CD4-positive, alpha-beta T cell treated with Interleukin-1 beta for 1 hour (primary cell): ENCODE measurements at places on chromosomes 3 and 15.

GRCh38 chr3:16031434-16031833 is 143.0 kb upstream of the GALNT15 start:
- DNase-seq = no peak

GRCh38 chr3:32577174-32577573 is 6.5 kb upstream of the DYNC1LI1 start:
- no peak for DNase-seq

- no peak for DNase-seq
Measured at GRCh38 chr3:95654570-95655362, 1159.6 kb upstream of the EPHA6 start.

DNA sequence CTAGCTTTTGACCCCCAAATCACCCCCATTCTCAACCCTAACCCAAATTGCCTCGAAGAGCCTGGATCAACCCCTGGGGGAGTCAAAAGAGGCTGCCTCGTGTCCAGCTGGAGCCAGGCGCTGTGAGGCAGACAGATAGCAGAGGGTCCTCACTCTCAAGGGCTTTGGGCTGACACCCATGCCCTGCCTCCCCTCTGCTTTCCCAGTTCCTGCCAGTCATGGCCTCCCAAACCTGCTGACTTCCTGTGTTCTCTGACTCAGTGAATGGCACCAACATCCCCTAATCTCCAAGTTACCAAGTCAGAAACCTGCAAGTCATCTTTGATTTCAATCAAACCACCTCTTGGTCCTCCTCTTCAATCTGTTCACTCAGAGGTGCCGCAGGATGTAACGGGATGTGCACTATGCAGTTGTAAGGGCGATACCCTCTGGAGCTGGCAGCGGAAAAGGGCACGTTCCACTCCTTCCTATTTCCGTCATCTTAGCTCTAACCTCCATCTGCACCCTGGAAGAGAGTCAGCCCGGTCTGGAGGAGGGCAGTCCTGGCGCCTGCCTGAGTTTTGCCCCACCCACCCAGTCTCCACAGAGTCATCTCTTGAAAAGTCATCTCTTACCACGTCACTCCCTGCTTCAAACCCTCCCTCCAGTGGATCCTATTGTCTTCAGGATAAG is 52.4 kb upstream of the FAM174B start:
- no peak for DNase-seq

GRCh38 chr3:24498391-24498790 is 3.7 kb upstream of the THRB start:
- DNase-seq = no peak

DNA sequence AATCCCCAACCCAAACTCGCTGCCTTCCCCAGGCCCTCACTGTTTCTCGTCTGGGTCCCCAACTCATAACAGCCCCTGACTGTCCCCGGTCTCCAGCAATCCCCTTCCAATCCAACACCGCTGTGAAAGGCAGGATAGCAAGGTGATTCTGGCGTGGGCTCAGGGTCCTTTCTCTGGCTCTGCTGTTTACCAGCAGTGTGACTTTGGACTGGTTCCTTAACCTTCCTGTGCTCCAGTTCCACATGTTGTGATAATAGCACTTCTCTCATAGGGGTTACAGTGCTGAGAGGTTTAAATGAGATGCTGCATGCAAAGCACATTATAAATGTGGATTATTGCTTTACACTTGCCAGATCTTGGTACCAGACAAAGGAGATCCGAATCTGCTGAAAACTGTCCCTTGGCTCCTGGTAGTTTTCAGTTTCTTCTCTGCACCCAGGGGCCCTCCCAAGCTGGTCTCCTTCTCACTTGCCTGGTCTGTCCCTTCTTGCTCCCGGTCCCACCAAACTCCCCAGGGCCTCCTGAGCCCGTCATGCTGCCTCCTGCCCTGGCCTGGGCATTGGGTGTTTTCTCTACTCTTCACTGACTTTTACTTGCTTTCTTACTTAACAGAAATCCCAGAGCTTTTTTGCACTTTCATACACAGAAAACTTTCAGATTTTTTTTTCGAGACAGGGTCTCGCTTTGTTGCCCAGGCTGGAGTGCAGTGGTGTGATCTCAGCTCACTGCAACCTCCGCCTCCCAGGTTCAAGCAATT is 26.8 kb upstream of the CYP11A1 start:
- no peak for DNase-seq

DNA sequence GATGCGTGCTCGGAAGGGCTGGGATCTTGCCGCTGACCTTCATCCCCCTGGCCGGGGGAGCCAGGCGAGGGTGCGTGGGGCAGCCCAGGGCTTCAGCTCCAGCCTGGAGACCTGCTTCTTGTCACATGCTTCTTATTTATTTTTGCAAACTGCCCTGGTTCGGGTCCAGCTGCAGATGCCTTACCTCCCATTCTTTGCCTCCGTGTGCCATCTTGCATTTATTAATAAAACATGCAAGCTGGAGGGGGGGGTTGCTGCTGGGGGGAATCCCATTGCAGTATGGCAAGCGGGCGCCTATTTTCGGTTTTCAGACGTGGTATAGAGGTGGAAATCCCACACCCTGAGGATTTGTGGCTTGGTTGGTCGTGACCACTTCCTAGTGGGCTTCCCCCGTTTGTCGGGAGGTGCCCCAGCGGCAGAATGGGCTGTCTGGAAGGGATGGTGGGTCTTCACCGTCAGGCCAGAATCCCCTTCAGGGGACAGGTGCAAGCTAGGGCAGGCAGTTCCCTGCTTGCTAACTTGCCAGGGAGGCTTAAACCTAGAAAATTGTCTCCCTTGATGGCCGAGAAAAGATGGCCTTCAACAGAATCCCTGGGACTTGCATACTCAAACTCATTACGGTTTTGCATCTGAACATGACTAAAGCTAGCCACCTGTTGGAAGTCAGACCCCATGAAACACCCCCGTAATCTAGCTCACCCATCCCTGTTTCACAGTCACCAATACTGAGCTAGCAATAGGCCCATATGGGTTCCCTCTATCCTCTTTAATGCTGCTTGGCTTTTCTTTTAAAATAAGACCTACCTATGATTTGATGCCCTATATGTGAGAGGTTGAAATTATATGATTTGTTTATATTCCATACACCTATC is 569 bp downstream of the TMEM266 start:
- peak; percentile 15 for DNase-seq

GRCh38 chr3:169931747-169932520 is 20.6 kb downstream of the SAMD7 start:
- DNase-seq = no peak

GRCh38 chr3:100603469-100603868 is 5.9 kb upstream of the ADGRG7 start:
- DNase-seq = no peak

DNA sequence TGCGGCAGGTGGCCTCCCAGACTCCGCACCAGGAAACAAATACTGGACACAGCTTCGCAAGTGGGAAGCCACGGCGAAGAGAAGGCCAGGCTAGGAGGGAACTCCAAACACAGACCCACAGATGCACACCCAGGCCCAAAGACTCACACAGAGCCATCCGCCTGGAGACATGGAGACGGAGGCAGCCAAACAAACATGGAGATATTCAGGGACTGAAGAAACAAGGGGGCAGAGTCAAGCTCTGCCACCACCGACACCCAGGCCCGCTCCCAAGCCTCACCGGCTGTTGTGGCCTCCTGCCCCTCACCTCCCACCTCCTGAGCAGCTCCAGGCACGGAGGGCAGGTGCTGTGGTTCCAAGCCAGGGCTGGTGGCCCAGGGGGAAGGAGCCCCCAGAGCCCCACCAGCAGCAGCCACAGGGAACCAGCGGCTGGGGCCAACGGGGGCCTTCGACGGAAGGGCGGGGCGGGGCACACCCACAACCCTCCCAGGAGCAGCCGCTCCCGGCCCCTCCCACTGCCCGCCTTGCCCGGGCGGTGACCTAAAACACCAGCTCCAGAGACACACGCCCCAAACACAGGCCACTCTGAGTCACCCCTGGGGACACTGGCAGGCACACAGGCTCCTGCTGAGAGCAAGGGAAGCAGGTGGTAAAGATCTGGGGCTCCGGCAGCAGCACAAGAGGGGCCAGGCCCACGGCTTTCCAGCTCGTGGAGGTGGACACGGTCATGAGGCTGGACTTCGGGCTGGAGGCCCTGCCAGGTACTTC is 31.9 kb downstream of the TNK2 start:
- peak; percentile 32 for DNase-seq

DNA sequence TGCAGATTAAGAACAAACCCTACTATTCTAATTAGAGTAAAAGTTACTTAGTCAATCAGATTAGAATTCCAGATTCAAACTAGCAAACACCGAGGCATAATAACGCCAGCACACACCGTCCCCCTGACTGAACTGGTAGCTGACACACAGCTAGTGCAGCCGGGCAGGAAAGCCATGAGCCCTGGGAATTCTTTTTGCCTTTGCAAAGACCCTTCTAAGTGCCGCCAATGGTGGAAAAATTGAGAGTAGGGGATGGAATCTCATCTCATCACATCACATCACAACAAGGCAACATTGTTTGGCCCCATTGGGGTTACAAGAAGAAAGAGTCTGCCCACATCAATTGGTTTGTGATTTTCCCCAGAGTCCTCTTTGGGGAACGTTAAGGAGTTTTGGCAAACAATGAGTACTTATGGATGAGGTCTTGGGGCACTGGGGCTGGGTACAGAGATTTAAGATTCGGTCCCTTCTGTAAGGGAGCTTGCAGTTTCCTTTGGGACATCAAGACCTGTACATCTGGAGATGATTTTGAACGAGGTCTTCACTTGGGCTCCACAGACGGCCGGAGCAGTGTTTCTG is 120.4 kb upstream of the MEF2A start:
- DNase-seq = no peak

DNA sequence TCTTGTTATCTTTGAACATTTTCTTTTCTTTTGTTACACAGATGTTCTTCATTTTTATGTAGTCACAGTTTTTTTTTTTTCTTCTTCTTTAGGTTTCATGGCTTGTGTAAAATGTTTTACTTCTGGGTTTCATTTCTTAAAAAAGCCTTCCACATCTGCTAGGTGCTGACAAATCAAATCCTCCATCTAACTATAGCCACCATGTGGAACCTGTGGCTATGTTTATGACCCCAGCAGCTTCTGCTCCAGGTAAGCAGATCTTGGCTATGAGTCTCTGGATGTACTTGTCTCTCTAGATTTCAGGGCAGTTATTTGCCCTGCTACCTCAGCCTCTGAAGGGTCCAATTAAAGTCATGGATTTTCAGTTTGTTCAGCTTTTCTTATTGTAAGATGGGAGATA is 44.5 kb downstream of the OXSM start:
- DNase-seq = no peak

DNA sequence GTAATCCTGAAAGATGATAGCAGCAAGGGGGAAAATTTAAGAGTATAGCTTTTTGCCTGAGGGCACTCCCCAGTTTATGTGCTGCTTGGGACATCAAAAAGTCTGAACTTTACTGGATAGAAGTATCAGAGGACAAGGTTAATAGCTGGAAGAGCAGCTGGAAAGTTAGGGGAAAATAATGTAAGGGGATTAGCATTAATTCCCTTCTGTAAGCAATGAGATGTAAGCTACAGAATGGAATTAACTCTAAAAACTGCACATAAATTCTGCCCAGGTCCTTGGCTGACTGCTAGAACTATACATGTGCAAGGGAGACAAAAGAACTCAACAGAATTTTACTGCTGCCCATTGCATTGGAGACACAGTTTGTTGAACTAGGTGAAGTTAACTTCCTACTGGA is 55.6 kb downstream of the ATP11B start:
- DNase-seq = no peak

GRCh38 chr3:124431331-124431994 is 298.8 kb upstream of the UMPS start:
- DNase-seq = no peak

DNA sequence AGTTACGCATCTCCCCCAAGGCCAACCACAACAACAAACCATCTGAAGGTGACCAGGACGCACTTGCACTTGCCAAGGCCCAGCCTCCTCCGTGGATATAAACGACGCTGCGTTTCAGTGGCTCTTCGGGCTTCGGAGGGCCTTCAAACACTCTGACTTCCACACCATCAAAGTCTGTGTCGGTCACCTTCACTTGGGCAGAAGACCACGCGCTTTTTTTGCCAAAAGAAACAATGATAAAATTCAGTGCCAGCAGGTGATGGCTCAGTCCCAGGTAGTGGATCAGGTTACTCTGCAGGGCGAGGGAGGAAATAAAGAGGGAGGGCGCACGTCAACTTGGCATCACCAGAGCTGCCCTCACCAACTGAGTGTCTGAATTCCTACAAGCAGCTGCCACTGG is 63.0 kb downstream of the NCEH1 start:
- no peak for DNase-seq

DNA sequence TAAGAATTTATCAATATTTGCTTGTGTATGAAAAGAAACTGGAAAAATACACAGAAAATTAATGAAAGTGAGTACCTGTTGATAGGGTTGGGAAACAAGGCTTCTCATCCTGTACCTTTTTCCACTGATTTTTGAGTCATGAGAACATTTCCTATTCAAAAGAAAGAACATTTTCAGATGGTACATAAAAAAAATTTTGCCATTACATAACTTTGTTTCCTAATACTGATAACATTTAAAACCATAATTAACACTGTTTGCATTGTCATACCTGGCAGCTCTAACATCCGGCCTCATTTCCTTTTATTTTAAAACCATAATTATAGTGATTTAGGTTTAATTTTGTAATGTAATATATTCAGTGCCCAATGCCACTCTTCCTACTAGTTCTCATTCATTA is 11.7 kb downstream of the NKTR start:
- no peak for DNase-seq

- no peak for DNase-seq
Measured at GRCh38 chr3:71565316-71565715, 18.2 kb downstream of the FOXP1 start.

DNA sequence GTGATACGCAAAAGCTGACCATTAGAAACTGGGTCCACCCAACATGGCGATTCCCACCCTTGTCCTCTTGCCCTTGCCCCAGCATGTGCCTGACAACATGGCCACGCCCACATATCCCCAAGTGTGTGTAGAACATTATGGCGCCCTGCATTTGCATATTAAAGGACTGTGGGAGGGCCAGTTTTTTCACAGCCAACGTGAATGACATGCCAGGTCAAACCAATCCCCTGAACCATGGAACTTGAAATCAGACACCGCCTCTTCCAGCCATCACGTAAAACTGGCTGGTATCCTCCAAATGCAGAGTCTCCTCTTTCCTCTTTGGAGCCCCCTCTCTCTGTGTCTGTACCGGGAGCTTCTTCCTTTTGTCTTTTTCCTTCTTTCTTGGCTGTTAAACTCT is 156.7 kb upstream of the EPHA6 start:
- DNase-seq = no peak
